Lower lobe of right lung (tissue), 2 donors: ENCODE measurements at places on chromosomes 4 and X.

GRCh38 chr4:31964685-31965084 lies 1244.5 kb downstream of the PCDH7 start:
- DNase-seq, result no peak

DNA sequence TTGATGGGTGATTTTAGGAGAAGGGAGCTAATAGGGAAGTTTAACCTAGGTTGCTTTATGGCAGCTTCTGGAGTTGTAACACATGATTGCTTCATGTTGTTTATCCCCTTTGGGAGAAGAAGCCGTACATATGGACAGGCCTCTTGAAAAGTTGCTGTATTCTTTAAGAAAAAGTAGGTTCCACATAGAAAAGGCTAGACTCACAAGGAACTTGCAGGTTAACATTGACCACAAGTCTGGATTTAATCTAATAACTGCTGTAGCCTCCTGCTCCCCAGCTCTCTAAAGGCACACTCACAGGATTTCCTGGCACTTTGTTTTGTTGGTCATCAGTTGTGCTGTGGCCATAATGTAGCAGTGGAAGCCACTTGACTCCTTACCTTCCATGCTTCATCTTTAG lies 19.7 kb downstream of the FNIP2 start:
- no peak for DNase-seq

DNA sequence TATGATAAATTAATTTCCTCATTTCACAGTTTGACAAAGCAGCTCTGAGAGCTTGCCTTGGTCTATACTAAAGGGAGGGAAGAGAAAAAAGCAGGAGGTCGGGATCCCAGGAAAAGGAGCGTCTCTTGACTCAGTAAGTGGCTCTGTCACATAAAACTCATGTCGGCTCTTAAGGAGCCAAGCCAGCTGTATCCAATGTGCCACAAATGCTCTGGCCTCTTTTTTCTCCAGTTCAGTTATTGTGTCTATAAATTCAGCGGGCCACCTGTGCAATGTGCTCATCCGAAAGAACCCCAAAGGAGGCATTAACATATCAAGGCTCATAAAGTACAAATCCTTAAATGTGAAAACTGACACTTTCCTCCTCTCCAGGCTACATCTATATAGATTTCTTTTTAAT lies 337.7 kb upstream of the FAM241A start:
- DNase-seq, result no peak

DNA sequence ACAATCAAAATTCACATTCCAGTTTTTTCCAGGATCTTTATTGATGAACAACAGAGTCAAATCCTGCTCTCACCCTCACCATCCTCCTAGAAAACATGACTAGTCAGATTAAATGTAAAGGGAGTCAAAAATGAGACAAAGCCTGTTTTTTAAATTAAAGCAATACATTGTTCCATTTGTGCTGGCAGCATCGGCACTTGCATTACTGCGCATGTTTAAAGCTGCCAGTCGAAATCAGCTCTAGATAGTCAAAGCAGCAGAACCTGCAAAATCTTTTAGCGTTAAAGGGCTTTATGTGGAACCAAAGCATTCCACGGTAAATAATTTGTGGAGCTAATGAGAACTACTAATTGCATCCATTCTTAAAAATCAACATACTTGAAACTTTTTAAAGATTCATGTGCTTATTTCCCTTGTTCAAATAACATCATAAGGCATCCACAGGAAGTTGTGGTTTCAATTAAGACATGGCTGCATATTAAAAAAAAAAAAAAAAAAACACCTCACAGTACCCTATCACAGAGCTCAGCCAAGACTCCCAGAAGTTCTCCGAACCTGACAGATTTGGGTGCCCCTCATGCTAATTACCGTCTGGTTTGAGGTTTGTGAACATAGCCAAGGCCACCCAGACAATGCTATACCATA lies 82.2 kb downstream of the SH3KBP1 start:
- DNase-seq, result no peak

GRCh38 chrX:110944751-110945675 lies 149.4 kb upstream of the CHRDL1 start:
- DNase-seq, result no peak

DNA sequence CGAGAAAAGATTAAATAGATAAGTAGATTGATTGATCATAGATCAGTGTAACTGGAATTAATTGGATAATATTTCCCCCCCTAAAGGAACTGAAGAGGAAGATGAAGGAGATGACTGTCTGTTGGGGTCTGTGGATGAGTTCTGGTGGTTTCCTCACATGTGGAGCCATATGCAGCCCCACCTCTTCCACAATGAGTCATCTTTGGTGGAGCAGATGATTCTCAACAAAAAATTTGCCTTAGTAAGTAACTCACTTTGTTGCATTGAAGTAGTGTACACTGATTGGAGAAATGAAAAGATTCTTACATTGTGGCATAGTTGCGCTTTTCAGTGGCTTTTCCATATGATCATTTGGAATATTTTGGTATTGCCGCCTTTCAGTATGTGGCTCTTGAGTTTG lies 80.4 kb downstream of the NDST3 start:
- no peak for DNase-seq
